Ascending aorta (tissue), 2 donors: ENCODE measurements at places on chromosomes 2 and 18.

DNA sequence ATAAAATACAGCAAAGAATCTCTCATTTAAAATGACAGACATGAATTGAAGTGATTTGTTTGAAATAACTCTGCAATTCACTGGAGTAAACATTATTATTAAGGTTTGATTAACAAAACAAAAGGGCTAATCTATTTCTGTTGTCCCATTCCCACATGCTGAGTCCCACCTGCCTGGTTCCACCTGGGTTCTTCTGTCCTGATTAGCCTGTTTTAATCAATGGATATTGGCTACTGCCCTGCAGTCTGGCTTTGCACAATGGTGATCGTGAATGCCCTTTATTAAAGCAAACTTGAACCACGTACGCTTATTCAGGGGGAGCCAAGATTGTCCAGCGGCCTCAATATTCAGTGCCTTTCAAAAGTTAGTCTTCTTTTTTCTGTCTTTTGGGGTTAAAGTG, 72.8 kb upstream of the CDH19 start:
- DNase-seq, result no peak

DNA sequence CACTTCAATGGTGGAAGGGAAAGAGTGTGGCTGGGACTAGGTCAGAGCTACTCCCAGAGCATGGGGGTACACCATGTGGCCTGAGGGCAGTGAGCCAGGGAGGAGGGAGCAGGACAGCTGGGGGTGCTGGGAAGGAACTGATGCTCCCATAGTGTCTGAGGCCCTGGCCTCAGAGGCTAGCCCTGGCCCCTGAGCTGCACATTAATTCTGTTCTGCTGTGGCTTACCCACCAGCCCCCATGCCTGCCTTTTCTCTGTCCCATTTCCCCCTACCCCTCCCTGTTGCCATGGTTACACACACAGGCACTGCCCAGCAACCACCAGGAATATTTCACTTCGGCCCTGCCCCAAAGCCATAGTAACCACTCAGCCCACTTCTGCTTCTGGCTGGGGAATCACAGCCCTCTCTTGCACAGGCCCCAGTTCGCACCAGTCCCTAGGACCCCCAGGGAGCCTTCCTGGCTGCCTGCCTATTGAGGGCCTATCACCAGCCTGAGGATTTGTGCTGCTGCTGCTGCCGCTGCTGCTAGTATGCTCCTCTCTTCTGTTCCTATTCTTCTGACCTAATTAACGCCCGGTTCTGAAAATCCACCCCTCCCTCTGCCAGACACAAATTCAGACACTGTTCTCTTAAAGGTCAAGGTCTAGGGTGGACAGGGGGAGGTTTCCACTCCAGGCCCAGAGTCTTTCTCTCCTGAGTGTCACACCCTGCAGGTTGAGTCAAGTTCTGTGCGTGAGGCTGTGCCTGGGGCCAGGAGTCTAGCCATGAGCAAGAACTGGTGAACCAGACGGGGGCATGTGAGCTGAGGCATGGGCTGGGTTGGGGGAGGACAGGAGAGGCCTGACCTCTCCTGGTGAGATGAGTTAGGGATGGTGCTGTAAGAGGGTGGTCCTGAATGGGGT, 87.1 kb upstream of the MCFD2 start:
- no peak for DNase-seq

DNA sequence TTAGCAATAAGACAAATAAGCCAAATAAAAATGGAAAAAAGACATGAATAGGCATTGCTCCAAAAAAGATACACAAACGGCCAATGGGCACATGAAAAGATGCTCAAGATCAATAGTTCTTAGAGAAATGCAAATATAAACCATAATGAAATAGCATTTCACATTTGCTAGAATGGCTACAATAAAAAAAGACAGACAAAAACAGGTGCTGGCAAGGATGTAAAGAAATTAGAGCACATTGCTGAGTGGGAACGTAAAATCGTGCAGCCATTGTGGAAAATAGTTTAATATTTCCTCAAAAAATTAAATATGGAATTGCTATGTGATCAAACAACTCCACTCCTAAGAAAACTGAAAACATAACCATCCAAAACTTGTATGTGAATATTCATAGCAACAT, 160.0 kb upstream of the SPATS2L start:
- no peak for DNase-seq

DNA sequence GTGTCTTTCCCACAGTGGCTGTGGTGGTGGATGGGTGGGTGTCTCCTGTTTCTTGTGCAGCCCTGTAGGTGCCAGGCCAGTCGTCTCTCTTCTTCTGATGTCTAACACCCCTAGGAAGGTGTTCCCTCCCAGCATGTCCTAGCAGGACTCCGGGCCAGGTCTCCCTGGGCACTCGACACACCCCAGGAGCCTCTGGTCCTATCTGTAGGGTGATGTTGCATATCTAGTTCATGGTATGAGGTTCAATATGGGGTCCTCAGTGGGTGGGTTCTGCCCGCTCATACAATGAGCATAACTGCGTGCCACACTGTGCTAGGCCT, 14.4 kb downstream of the NGEF start:
- DNase-seq, result no peak

GRCh38 chr2:71806432-71806831, 341.2 kb downstream of the CYP26B1 start:
- DNase-seq, result no peak

GRCh38 chr2:232607011-232607410, 26.4 kb upstream of the EFHD1 start:
- DNase-seq, result no peak

- DNase-seq, result no peak
Observed at GRCh38 chr2:155913356-155913755, 419.2 kb downstream of the NR4A2 start.

DNA sequence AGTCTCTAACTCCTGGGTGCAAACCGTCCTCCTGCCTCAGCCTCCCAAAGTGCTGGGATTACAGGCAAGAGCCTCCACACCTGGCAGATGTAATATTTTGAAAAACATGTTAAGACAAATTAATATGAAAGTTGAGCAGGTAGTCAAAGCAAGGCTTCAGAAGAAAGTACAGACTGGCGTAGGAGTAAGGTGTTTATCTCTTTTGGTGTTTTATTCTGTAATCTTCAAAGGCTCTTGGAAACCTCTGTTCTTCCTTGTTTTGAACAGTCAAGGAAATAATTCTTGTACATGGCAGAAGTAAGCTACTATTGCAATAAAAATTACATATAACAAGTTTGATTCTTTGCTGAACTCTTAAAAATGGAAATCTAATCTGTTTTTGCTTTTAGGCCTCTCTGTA, 5.3 kb downstream of the RNF138 start:
- no peak for DNase-seq

DNA sequence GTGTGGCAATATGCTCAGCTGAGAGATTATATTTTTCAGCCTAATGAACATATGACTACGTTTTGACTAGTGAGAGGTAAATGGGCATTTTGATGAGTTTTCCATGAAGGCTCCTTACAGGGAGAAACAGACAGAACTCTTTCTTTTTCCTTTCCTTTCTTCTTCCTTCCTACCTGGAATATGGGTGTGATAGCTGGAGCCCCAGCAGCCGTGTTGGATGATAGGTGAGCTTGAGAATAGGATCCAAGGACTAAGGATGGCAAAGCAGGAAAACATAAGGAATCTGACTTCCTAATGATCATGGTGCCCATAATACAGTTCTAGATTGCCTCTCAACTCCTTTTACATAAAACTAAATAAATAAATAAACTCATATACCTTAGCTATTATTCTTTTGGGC, 124.0 kb downstream of the MAIP1 start:
- no peak for DNase-seq

GRCh38 chr2:43906448-43907109, 67.8 kb downstream of the ABCG8 start:
- DNase-seq, result no peak

DNA sequence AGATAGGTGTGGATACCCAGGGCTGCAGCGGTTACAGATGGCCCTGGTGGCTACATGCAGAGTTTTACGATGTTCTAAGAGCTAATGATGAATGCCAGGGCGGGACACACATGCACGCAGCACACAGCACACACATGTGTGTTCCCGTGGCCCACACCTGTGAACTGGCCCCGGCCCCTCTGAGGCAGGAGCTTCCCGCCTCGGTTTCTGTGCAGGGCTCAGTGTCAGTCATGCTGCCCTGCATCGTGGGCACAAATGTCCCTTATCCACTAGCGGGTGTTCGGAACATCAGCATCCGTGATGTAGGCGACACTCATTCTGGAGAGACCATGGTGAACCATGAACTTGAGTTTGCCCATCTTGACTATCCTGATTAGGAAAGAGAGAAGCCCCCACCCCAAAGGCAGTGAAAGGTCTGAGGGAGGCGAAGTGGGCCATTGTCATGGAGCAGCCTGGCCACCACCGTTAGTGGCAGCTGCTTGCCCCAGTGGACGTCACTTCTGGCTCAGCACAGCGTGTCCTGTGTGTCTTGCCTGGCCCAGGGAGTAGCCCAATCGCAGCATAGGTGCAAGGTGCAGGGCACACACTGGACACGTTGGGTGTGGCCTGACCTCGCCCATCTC, 43.8 kb downstream of the DCDC2C start:
- no peak for DNase-seq

DNA sequence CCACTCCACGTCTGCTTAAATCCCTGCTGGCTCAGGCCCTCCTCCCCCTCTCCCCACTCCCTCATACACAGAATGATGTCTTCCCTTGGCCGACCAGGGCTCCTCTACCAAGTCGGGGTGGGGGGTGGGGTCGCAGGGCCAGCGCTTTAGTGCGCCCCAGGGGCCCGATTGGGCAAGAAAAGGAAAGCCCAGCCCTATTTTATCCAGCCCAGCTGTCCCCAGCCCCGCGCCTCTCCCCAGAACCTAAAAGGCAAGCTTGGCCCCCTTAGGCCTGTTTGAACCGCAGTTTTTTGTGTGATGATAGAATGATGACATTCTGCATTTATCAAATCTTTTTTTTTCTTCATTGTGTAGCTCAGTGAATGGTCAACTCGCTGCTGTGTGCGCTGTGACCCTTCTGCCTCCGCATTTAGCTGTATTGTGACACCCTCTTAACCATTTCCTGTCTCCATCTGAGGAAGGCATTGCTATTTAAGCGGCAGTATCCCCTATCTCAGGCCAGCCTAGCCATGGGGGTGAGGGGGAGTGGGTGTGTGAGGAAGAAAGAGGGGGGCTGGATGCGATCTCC, 231.4 kb downstream of the HAUS1 start:
- no peak for DNase-seq

- DNase-seq, result no peak
Observed at GRCh38 chr2:83650898-83651297, 808.2 kb downstream of the SUCLG1 start.
